Activated CD4-positive, alpha-beta T cell treated with anti-CD3 and anti-CD28 coated beads, Interleukin-2, amount 10 ng/mL, durations not matched to agents 7 days and 5 days (primary cell): ENCODE measurements at places on chromosomes 11 and 22. TPM values are rescaled to one million over a fixed set of nuclear protein-coding genes. Genes with fewer than 3 reads are reported as not detected.

DNA sequence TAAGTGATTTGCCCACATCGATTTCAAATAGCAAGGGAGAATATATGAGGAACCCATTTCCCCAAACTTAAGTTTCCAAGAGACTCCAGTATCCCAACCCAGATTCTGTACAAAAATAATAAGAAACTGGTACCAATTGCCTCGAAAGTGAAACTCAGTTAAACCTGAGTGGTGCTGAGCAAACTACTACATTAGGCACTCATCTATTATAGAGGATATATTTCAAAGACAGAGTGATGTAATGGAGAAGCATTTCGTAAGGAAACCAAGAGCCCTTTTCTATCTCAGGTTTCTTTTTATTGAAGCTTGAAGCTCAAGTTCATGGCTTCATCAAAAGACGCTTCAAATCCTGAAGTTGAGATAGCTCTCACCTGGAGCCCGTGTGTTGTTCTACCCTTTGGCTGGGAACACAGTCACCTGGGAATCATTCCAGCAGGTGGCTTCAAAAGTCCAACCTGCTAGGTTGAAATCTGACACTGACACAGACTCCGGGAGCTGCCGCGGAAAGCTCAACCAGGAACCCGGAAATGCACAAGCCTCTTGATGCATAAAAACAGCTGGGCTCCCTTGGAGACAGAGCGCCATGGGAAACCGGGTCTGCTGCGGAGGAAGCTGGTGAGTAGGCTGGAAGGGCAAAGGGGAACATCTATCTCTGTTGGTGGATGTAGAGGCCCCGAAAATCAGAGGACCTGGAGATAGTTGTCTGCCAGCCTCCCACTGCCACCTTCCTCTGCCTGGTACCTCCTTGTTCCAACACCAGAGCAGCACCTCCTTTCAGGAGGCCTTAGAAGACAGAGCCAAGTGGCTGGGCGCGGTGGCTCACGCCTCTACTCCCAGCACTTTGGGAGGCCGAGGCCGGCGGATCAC, at the start of gene C11orf52:
TSS of gene C11orf52 (plus strand) at position 524 of the 867 bp plus-strand sequence. CDS start at position 584, 60 bp downstream.
- DNase-seq: no peak

GPR83 gene
- 0.05 TPM for total RNA-seq

OR2AT4 gene
- not detected for total RNA-seq

OSM gene
- total RNA-seq: 80.5 TPM

DNA sequence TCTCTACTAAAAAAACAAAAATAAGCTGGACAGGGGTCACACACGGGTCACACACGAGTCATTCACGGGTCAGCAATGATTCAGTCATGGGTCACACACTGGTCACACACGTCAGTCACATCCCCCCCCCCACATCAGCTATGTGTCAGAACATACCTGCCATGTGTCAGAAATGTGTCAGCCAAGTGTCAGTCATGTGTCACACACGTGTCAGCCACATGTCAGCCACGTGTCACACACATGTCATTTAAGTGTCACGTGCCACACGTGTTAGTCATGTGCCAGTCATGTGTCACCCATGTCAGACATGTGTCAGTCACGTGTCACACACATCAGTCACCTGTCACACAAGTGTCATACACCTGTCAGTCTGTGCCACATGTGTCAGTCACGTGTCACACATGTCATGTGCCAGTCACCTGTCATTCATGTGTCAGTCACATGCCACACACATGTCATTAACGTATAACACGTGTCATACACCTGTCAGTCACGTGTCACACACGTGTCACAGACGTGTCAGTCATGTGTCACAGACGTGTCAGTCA, 28.7 kb upstream of the MMP20 start:
- no peak for DNase-seq

OR8D4 gene
- total RNA-seq: not detected

GRCh38 chr11:69121621-69122325, 34.0 kb upstream of the SMIM38 start:
- no peak for DNase-seq

DEPDC5 gene
- total RNA-seq: 39.5 TPM

SEC14L3 gene
- total RNA-seq: not detected

GRCh38 chr11:122440811-122441665, 214.5 kb upstream of the UBASH3B start:
- no peak for DNase-seq

DNA sequence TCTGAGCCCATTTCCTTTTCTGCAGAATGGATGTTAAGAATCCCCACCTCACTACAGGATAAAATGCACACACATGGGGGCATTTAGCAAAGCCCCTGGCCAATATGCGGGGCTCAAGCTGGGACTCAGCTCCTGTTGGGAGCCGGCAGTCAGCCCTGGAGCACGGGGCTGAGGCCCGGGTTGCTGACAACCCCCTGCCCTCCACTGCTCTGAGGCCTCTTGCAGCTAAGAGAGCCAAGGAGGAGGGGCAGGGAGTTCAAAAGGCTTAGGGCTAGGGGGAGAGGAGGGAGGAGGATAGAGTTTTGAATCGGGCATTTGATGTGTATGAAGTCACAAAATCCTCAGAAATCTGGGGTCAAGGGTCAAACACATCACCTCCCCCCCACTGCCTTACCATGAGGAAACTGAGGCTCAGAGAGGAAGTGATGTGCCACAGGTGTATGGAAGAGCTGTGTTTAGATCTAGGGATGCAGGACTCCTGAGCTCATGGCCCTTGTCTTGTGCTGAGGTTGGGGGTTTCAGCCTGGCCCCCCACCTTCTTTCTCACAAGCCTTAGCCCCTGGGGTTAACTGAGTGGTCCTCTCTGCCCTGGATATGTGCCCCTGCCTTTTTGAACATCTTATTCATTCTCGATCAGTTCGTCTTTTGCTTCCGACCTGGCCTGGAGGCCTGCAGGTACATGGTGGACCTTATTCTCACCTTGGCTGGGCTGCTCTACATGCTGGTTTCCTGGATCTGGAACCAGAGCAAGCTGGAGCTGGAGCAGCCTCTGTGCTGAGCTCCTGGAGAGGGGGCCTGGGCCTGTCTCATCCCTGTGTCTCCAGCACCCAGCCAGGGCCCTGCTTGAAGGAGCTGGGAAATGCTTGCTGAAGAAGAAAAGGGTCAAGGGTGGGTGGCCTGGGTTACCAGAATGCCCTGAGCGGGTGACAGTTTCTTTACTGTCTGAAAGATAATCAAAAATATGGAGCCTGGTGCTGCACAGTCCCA, 80.3 kb downstream of the LRRC32 start:
- no peak for DNase-seq

DNA sequence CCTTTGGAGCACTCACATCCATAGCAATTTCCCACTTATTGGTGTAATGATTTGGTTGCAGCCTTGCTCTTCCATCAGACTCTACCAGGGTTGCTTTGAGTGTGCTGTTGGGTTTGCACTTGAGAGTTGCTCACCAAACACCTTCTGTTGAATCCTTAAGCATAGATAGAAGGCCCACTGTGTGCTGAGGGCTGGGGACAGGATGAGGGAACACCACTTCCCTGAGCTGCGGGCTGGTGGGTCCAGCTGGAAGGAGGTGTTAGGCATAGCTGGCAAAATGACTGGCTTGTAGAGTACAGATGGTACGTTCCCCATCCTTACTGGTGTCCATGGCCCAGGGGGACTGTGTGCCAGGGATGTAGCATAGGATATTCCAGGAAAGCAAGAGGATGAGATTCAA, 3.9 kb downstream of the PRDM11 start:
- no peak for DNase-seq

- peak; percentile 84 for DNase-seq
These were observed 1.4 kb upstream of the STIM1 start for GRCh38 chr11:3853899-3854659.

RIMBP3C gene
- not detected for total RNA-seq

GRCh38 chr11:33804471-33804870, 30.2 kb upstream of the FBXO3 start:
- no peak for DNase-seq

- no peak for DNase-seq
These were observed 63.2 kb upstream of the TOP3B start for GRCh38 chr22:22045571-22046335.

DNA sequence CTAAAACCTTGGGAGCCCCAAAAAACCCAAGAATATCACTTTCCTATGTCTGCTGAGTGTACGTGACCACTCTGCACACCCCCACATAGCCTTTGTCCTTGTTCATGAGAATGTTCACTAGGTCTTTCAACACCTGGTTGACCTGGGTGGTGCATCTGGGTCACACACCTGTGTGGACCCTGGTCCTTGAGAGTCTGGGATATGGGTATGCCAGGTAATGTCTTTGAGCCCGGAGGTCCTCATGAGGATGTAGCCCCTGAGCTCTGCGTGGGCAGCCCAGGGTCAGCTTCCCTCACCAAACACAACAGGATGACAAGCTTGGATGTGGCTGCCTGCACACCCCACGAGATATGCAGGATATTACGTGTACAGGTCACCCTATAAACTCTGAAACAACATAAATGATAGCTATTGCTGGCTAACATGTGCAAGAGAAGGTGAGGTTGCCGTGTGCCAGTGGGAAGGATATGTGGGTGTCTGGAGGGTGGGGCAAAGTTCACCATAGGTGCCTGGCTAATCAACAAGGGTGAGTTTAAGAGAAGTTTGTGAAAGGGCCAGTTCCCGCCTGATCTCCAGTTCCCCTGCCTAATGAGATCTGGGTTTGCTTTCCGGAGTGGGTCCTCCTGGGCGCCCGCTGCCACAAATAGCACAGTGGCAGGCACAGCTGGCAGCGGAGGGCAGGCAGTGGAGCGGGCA, 1.4 kb upstream of the PPARA start:
- no peak for DNase-seq

- no peak for DNase-seq
These were observed 23.3 kb upstream of the GAL start for GRCh38 chr11:68661014-68661413.

GRCh38 chr22:49871482-49871881, 17.8 kb downstream of the ZBED4 start:
- DNase-seq: no peak

DNA sequence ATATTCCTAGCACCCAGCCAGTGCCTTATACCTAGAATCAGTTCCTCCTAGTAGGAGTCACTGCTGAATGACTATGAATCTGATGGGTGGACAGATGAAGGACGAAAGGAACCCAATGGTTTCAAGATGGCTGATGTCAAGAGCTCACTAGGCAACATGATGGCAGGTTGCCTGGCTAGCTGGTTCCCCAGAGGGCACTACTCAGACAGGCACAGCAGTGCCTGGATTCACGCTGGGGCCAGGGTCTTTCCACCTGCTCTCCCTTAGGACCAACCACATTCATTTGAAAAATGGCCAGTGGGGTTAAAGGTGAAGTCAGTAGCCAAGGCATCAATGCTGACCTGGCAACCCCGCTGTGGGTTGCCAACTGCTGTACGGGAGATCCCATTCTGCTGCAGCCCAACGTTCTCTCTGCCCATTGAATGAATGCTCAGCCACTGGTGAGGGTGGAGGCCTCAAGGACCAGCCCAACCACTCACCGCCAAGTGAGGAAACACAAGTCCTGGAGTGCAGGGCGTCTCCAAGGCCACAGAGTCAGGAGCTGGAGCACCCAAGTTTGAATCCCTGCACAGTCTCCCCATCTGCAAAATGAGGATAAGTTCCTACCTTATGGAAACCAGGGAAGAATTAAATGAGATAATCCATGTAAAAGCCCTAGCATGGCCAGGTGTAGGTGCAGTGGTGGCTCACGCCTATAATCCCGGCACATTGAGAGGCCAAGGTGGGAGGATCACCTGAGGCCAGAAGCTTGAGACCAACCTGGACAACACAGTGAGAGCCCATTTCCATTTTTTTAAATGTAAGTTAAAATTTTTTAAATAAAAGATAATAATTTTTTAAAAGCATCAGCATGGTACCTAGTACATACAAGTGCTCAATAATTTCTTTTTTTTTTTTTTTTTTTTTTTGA, 12.4 kb downstream of the MYH9 start:
- no peak for DNase-seq

DNA sequence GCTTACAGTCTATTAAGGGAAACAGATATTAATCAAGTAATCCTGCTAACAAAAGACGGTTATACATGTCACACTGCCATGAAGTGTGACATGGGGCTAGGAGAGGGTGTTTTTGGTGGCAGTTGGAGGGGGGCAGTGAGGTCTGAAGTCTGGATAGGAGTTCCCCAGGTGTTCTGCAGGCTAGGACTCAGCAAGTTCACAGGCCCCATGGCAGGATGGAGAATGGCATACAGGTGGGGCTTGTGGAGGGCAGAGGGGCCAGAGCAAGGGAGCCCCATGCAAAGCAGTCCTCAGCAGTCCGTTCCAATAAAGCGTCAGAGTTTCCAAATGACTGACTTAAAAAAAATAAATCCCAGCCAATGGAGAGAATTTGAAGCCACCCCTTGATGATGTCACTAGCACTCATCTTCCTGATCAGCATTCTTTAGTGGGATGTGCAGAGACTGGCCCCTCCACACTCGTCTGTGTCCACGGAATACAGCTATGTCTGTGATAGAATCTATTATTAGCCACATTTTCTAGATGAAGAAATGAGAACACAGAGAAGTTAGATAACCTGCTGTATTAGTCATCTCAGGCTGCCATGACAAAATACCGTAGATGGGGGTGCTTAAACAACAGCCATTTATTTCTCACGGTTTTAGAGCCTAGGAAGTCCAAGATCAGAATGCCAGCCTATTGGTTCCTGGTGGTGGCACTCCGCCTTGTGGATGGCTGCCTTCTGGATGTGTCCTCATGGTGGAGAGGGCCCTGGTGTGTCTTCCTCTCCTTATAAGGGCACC, 32.6 kb downstream of the PRDM11 start:
- no peak for DNase-seq

GRCh38 chr11:126639692-126640091, 284.2 kb downstream of the ST3GAL4 start:
- DNase-seq: no peak

GRCh38 chr11:66904055-66904454, 47.2 kb downstream of the LRFN4 start:
- DNase-seq: no peak

GRCh38 chr11:47961383-47961782, 19.0 kb upstream of the PTPRJ start:
- DNase-seq: no peak

- DNase-seq: no peak
These were observed 60.0 kb upstream of the MYEOV start for GRCh38 chr11:69233744-69234570.

GRCh38 chr11:84468235-84468634, 1158.9 kb downstream of the DLG2 start:
- no peak for DNase-seq

GRCh38 chr11:126378763-126379162, 23.3 kb downstream of the ST3GAL4 start:
- DNase-seq: no peak

- DNase-seq: no peak
These were observed 7.7 kb downstream of the CCDC73 start for GRCh38 chr11:32786811-32787210.

SLC17A6 gene
- not detected for total RNA-seq

CSF2RB gene
- total RNA-seq: 0.58 TPM
